Adrenal gland (tissue), 19 donors: ENCODE measurements at places on chromosomes 3 and 15. TPM values are rescaled to one million over a fixed set of nuclear protein-coding genes. Genes with fewer than 3 reads are reported as not detected.

Gene CKMT1B
- polyA plus RNA-seq = 2.9 TPM

Gene AHSG
- not detected for polyA plus RNA-seq

Gene SLC22A13
- 0.16 TPM for polyA plus RNA-seq

Gene CCRL2
- polyA plus RNA-seq = 1.1 TPM

Gene C15orf62
- 0.97 TPM for polyA plus RNA-seq

Gene RBP2
- 0.71 TPM for polyA plus RNA-seq

Gene IQCF5
- polyA plus RNA-seq = not detected

Gene FRMD4B
- polyA plus RNA-seq = 8.8 TPM

Gene OCA2
- polyA plus RNA-seq = not detected

Gene RTP4
- polyA plus RNA-seq = 4.3 TPM

Gene ZNF620
- 2.5 TPM for polyA plus RNA-seq

Gene PLA2G4F
- polyA plus RNA-seq = not detected

Gene CCDC191
- polyA plus RNA-seq = 3.7 TPM

Gene DGKG
- polyA plus RNA-seq = 40.3 TPM

Gene NOX5
- 0.29 TPM for polyA plus RNA-seq

Gene MAP2K1
- polyA plus RNA-seq = 49.3 TPM

Gene CASR
- polyA plus RNA-seq = 0.08 TPM

Gene ETV5
- polyA plus RNA-seq = 19.4 TPM

Gene SLC6A1
- polyA plus RNA-seq = 1.8 TPM

Gene FSIP1
- 0.56 TPM for polyA plus RNA-seq

Gene CA12
- 0.08 TPM for polyA plus RNA-seq

Gene CCR3
- 0.07 TPM for polyA plus RNA-seq

Gene FURIN
- polyA plus RNA-seq = 11.5 TPM

Gene PEX5L
- 0.03 TPM for polyA plus RNA-seq

Gene TPRG1
- 8.7 TPM for polyA plus RNA-seq

Gene XIRP1
- not detected for polyA plus RNA-seq

Gene TRIM59
- 0.32 TPM for polyA plus RNA-seq

Gene NCK1
- 6.0 TPM for polyA plus RNA-seq

Gene CD96
- polyA plus RNA-seq = 0.40 TPM

Gene SLTM
- polyA plus RNA-seq = 56.6 TPM

Gene CIP2A
- polyA plus RNA-seq = 3.1 TPM

Gene MAP3K13
- 30.1 TPM for polyA plus RNA-seq

Gene WDR72
- not detected for polyA plus RNA-seq
